ENCODE measurements at places on chromosomes 16 and 17.

- no peak for DNase-seq
These were observed 11.7 kb downstream of the SDK2 start for GRCh38 chr17:73632513-73632912.

DNA sequence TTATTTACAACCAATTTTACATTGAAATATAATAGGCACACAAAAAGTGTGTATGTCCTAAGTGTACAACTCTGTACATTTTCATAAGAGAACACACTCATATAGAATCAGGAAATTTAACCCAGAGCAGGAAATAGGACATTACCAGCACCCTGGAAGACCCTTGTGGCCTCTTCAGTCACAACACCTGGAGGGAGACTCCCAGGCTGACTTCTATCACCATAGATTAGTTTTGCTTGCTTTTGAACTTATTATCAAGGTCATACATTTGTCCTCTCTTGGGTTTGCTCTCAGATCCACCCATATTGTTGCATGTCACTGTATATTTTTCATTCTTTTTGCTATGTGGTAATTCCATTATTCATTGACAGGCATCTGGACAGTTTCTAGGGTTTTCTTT lies 5.8 kb downstream of the RIPOR1 start:
- DNase-seq: no peak

DNA sequence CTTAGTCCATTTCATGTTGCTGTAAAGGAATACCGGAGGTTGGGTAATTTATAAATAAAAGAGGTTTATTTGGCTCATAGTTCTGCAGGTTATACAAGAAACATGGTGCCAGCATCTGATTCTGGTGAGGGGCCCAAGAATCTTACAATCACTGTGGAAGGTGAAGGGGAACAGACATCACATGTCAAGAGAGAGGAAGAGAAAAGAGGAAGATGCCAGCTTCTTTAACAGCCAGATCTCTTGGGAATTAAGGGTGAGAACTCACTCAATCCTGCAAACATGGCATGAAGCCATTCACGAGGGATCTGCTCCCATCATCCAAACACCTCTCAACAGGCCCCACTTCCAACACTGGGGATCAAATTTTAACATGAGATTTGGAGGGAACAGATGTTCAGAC lies 49.5 kb downstream of the BMERB1 start:
- DNase-seq: no peak

DNA sequence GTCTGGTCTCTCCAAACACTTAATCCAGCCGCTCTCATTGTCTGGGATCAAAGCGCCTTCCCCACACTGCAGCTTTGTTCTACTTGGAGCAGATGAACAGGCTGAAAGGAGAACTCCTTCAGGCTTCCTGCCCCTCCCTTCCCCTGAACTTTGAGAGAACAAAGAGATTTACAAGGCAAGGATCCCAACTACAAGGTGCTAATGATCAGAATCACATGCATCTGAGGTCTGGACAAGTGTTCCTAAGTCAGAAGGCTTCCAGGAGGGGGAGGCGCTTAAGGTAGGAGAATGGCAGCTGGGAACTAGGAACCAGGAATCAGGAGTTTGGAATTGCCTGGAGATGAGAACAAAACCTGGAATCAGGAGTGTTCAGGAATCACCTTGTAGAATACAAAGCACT lies 606.3 kb upstream of the CDH11 start:
- no peak for DNase-seq

DNA sequence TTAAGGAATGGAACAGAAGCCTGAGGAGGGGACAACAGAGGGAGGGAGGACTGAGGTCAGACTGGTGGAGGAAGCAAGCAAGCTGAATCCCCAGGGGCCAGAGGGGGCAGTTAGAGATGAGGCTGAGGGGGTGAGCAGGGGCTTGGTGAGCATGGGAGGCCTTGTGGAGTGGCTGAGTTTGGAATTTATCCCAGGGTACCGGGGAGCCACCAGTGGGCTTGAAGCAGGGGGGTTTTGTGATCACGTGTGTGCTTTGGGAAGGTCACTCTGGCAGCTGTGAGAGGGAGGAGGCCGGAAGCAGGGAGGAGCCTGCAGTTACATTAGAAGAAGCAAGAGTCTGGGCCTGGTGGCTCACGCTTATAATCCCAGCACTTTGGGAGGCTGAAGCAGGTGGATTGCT lies 9.8 kb upstream of the CTCF start:
- no peak for DNase-seq

DNA sequence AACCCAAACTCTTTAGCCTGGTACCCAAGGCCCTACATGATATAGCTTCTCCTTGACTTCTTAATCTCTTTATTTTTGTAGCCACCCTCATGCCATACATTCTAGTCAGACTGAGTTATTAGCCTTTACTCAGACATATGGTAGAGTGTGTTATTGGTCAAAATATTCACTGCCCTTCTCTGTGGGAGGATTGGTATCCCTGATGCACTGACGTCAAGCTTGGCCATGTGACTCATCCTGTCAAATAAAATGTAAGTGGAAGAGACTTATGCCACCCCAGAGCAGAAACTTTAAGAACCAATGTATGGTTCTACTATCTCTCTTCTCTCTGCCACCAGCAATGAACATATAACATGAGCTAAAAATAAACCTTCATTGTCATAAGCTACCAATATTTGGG lies 12.2 kb upstream of the BEAN1 start:
- DNase-seq: no peak

DNA sequence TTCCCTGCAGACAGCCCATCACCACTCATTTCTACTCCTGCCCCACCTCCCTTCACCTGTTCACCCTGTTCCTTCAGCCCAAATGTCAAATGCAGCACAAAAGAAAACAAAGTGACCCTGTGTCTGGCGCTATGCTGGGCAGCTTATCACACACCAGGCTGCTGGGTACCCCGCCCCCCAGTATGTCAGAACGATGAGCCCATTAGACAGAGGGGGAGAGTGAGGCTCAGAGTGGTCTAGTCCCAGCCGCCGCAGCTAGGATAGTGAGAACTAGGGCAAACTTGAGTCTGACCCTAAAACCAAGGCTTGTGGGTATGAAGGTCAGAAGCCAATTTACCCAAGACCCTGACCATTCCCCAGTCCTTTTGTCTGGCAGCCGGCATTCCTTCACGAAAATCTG lies 4.0 kb downstream of the TNP2 start:
- DNase-seq: no peak

DNA sequence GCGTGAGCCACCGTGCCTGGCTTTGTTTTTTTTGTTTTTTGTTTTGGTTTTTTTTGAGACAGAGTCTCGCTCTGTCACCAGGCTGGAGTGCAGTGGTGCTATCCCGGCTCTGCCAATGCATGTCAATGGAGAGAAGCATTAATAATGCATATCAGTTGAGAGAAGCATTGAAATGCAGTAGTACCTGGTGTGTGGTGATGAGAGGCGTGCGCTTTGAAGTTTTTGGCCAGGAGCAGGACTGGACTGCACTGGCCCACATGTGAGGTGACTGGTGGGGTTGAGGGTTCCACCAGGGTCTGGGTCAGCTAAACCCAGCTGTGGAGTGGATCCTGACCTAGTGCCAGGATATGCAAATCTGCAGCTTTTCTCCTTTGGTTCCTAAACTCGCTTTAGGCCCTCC lies 5.4 kb downstream of the SP2 start:
- DNase-seq: no peak

DNA sequence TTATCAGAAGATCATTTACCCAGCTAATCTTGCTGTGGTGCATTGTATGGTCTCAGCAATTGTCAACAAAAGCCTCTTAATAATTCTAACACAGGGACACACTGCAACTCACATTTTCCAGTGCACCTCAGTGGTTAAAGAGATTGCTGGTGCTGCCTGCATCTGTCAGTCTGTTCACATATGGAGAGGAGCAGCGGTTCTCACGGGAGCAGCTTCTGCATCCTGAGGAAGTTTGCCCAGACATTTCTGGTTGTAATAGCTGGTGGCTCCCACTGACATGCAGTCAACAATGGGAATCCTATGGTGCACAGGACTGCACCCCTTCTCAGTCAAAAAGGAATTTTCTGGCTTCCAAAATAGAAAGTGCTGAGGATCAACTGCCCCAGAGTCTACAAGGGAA lies 7.8 kb downstream of the GGA2 start:
- no peak for DNase-seq

DNA sequence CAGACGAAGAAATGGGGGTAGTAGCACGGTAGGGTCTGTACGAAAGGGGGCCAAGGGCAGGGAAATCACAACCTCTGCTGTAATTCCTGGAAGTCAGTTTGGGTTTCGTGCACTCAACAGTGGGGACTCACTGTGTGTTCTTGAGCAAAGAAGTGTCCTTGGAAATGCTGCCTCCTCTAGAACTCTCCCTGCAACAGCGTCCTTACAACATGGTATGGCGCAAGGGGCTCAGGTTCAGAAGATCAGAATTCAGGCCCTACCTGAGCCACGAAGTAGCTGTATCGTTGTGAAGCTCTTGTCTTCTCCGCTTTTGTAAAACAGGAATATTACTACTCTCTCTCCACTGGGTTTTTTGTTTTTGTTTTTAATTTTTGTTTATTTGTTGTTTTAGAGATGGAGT lies 106.2 kb upstream of the CLEC3A start:
- no peak for DNase-seq

GRCh38 chr17:51257150-51258081 lies 2.4 kb downstream of the MBTD1 start:
- DNase-seq: no peak

- no peak for DNase-seq
These were observed 6.0 kb upstream of the AQP8 start for GRCh38 chr16:25210758-25211157.

- no peak for DNase-seq
These were observed 725 bp upstream of the CASC3 start for GRCh38 chr17:40139566-40140058.

DNA sequence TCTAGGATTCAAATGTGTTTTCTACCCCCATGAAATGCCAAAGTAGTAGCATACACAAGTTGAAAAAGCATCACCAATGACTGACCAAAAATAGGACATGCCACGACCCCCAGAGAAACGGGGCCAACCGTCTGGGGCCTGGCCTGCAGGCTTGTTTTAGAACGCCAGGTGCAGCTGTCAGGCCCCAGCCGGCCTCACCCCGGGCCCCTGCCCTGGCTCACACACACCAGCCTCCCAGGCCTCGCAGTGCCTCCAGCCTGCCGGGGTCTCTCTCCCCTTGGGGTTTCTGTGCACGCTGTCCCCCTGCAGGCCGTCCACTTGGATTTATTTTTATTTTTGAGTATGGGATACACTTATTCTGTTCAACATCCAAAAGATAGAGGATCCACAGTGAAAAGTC lies 7.9 kb downstream of the KATNB1 start:
- no peak for DNase-seq

- DNase-seq: no peak
These were observed 15.2 kb downstream of the LITAF start for GRCh38 chr16:11571549-11571948.

DNA sequence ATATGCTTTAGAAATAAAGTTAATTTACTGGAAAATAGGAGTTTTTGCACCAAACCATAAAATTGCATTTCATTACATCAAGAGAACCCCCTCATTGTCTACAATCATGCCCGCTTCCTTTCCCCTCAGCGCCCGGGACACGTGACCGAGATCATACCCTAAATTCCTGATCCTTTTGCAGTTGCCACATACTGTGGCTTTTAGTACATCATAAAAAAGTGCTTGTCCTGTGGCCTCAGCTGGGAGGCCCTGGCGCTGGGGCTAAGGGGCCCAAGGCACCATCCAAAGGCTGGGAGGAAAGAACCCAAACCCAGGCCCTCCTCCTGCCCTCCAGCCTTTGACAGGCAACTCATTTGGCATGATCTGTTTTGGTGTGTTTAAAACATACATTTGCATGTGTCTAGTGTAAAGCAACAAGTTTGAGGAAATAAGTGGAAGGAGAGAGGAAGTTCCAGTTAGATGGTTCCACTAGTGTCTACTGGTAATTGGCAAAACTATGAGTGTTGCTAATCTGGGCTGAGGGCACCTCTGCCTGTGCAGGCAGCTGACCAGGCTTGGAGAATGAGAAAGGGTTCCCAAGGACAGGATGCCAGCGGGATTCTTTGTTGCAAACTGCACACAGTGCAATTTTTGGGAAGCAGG lies 6.0 kb downstream of the CDK5R1 start:
- no peak for DNase-seq
